ENCODE measurements at places on chromosomes 6 and 20.
A peak's percentile ranks its signal among the peaks of the same experiment; 100 is the strongest.

- no peak for DNase-seq
Observed at GRCh38 chr6:7175462-7175861, 67.7 kb downstream of the RREB1 start.

- no peak for DNase-seq
Observed at GRCh38 chr6:170345662-170346061, 39.1 kb downstream of the FAM120B start.

DNA sequence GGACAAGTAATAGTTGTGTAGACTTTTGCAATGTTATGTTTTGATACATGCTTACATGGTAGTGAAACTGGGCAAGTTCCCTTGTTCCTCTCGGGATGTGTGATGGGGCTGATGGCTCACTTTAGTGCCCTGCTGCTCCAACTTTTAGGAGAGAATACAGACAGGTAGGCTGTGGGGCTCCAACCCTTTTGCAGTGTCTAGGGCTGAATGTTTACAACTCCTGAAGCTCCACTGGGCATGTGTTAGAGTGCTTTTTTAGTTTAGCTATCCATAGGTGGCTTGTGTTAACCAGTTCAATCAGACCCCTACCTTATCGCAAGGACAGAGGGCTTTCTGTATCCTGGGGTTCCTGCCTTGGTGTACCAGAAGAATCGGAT is 33.8 kb downstream of the SERPINB6 start:
- no peak for DNase-seq

GRCh38 chr6:109892451-109893435 is 85.4 kb upstream of the GPR6 start:
- no peak for DNase-seq

GRCh38 chr6:111576291-111576690 is 29.4 kb downstream of the TRAF3IP2 start:
- no peak for DNase-seq

- no peak for DNase-seq
Observed at GRCh38 chr6:347232-347631, 44.3 kb upstream of the IRF4 start.

GRCh38 chr20:63374504-63374903 is 13.4 kb upstream of the CHRNA4 start:
- DNase-seq, result peak; percentile 22

GRCh38 chr6:136772685-136773472 is 19.4 kb downstream of the MAP3K5 start:
- DNase-seq, result peak; percentile 47
